Esophagus squamous epithelium (tissue), 5 donors: ENCODE measurements at places on chromosomes 3 and 15.

DNA sequence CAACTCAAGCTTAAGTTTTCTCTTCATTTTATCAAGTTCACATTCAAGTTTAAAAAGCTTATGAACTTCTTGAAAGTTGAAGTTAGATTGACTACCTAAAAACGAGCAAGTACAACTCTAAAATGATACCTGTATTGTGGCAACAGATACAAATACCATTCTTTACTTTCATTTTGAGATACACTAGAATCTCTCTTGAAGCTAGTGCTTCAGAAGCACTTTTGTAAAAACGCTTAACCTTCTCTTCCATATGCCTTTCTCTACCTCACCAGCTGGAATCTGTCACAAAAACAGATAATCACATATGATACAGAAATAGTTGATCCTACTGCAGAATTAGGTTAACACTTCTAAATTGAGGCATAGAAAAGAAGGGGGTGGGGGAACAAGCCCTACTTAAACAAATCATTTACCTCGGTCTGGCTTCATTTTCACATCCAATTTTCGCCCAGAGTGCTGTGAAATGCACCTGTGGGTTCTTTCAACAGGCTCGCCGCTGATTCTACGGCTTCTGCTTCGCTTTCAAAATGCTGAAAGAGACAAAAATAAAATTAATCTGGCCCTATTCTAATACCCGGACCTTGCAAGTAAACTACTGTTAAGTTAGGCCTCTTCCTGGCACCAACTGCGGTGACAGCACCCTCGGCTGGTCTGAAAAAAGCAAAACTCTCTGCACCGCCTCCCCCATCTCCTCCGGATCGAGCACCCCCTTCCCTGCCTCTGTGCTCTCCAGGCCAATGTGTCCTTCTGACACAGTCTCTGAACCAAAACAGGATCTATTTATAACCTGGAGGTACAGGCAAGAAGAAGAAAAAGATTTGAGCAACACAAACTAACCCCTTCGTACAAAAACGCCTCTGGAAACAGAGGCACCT is 1.4 kb downstream of the ATOSA start:
- DNase-seq, result no peak

DNA sequence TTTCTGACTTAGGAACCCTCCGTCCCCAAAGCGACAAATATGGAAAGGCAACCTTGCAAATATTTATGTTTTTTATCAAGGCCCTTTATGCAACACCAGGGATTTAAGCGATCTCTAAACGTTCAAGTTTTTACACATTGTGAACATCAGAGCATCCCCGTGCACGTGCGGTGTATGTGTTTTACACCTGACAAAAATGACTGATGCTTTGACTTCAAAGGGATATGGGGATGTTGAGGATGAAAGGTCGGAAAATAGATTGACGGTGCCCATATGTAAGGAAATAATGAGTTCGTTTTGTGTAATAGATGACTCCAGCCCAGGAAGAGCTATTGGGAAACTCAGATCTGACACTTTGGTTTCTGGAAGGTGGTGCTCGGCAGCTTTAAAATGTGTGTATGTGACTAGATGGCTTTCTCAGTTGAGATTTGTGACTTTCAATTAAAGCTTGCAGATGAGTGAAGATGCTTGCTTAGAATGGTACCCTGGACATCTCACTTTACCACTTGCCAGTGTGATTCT is 866 bp downstream of the SLC49A4 start:
- DNase-seq, result no peak

DNA sequence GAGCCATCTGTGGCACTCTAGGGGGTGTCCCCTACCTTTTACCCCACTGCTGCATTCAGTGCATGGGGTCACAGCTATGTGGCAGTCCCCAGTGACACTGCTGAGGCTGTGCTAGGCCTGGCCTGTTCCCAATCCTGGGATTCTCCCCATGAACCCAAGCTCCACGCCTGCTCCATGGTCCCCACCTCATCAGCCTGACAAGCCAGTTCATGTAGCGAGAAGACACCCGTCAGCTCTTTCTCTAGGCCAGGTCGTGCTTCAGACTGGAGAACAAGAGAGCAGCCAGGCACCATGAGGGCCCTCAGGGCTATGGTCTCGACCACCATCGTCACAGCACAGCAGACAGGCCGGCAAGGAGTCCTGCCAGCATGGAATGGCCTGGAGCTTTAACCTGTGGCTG is 72.8 kb upstream of the PRR20G start:
- no peak for DNase-seq

GRCh38 chr3:122167630-122168029 is 15.8 kb upstream of the CASR start:
- DNase-seq, result no peak

DNA sequence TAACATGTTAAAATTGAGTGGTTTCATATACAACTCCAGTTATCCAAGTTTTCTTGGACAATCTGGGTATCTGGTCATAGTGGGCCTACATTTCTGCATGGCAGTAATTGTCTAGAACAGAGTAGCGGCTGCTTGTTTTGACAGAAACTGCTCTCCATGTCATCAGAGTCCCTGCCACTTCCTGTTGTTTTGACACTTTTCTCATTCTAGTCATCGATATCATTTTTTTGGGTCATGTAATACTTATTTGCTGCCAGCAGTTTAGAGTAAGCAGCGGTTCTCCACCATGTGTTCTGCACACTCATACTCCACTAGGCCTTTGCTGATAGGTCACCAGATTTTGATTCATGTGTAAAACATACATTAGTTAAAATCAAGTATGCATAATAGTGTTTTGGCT is 81.5 kb downstream of the SLC25A26 start:
- no peak for DNase-seq

GRCh38 chr3:105959851-105960250 is 91.0 kb upstream of the CBLB start:
- no peak for DNase-seq

- DNase-seq, result no peak
These were observed 116.7 kb downstream of the ADAM10 start for GRCh38 chr15:58632789-58633188.

DNA sequence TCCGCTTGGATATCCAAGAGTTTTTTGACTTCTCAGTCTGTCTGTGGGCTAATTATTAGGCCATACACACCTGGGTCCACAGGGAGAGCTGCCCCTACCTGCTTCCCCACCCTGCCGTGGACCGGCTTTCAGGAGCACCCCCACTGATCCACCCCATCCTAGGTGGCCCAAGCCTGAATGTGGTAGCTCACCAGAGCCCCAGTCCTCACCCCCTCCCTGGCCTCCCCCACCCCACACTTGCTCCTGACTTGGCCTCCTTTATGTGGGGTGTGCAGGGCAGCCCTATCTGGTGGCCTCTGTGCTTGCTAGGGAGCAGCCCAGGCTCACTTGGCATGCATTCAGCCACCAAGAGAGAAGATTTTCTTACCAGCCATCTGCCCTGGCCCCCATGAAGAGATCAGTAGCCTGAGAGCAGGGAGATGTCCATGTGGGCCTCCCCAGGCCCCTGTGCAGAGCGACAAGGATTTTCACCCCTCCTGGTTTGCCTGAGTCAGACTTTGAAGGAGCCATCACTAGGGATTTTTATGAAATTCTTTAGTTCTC is 11.2 kb downstream of the LRRK1 start:
- no peak for DNase-seq

GRCh38 chr15:38335116-38335515 is 82.5 kb downstream of the SPRED1 start:
- no peak for DNase-seq

DNA sequence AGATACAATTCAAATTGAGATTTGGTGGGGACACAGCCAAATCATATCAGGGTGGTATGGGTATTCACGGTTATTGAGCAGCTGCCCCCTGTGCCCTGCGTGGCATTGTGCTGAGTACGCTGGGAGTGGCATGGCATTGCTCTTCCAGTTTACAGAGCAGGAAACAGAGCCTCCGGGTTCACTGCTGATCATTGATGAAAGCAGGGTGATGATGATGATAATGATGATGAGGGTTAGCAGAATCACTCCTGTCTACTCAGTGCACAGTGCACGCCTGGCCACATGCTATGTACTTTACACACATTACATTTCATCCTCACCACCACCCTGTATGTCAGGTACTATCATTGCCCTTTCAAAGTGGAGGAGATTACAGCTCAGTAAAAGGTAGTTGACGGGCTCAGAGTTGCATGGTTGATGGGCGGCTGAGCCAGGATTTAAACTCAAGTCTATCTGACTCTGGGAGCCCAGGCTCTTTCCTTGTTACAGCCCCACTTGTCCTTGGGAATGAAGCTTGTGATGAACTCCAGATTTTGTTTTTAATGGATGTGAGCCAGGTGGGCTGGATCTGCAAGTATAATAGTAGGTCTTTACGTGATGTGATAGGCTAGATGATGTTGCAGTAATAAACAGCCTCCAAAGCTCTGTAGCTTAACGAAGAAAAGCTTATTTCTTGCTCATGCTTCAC is 87.6 kb upstream of the MYZAP start:
- DNase-seq, result no peak

DNA sequence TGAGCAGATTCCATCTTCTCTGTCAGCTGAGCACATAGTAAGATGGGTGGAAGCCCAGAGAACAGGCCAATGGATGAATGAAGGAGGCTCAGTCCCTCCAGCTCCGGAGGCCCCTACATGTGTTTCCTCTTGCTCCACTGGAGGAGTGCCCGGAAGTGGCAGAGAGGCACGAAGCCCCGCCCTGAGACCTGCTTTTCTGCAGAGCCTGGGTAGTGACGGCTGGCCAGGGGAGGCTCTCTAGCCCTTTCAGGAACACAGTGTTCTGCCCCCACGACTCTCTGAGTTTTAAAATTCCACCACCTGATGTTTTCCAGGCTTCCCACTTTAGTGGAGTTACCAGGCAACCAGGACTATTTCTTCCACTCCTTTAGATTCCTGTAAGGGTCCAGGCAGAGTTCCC is 149.4 kb upstream of the SLC6A11 start:
- no peak for DNase-seq

DNA sequence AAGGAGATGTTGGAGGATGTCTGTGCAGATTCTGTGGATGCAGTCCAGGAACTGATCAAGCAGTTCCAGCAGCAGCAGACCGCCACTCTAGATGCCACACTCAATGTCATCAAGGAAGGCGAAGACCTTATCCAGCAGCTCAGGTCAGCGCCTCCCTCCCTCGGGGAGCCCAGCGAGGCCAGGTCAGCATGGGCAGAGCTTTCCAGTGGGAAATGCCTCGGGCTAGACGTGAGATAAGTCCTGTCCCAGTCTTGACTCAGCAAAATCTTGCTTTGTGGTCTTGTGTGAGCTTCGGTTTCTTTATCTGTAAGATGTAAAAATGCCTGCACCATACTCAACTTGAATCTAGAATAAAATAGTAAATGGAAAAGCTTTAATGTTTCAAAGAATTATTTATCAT is 335.1 kb upstream of the UMPS start:
- no peak for DNase-seq
